Posterior vena cava (tissue), 2 donors: ENCODE measurements at places on chromosomes 1 and 21. TPM values are rescaled to one million over a fixed set of nuclear protein-coding genes. Genes with fewer than 3 reads are reported as not detected.

- DNase-seq: peak; percentile 29
These were observed 61.6 kb upstream of the RUNX3 start for GRCh38 chr1:24991697-24992096.

GRCh38 chr1:10917513-10918454 is 94.7 kb upstream of the TARDBP start:
- DNase-seq: no peak

GRCh38 chr1:44829506-44830384 is 13.3 kb downstream of the PTCH2 start:
- peak; percentile 75 for DNase-seq

- DNase-seq: peak; percentile 52
These were observed 33.2 kb upstream of the SLC19A1 start for GRCh38 chr21:45575304-45575992.

GRCh38 chr1:195956845-195957244 is 651.4 kb downstream of the KCNT2 start:
- DNase-seq: no peak

Gene CNIH4
- 62.2 TPM for total RNA-seq
